ENCODE measurements at places on chromosomes 7 and 10.

- DNase-seq: no peak
- no peaks in the 10 kb centered on the region for H3K4me1 ChIP-seq
Observed at GRCh38 chr10:25639646-25640045, 294.4 kb upstream of the MYO3A start.

- no peak overlapping the region for H3K27ac ChIP-seq
- no peaks in the 10 kb centered on the region for H3K36me3 ChIP-seq
- peaks cover 12% of the 10 kb centered on the region for H3K27me3 ChIP-seq
- no peak overlapping the region for H3K4me3 ChIP-seq
- no peak for DNase-seq
- no peaks in the 10 kb centered on the region for H3K4me1 ChIP-seq
Observed at GRCh38 chr10:86393862-86394455, 27.4 kb upstream of the GRID1 start.

- no peaks in the 10 kb centered on the region for H3K27me3 ChIP-seq
- H3K4me3 ChIP-seq: no peak overlapping the region
- H3K4me1 ChIP-seq: no peaks in the 10 kb centered on the region
- H3K36me3 ChIP-seq: no peaks in the 10 kb centered on the region
Observed at GRCh38 chr10:122721111-122721510, 21.5 kb upstream of the C10orf120 start.

GRCh38 chr10:5387169-5387568 is 17.5 kb downstream of the TUBAL3 start:
- no peak overlapping the region for H3K27ac ChIP-seq
- no peaks in the 10 kb centered on the region for H3K4me1 ChIP-seq
- H3K27me3 ChIP-seq: no peaks in the 10 kb centered on the region
- no peak overlapping the region for H3K4me3 ChIP-seq
- no peaks in the 10 kb centered on the region for H3K36me3 ChIP-seq

- peaks cover 55% of the 10 kb centered on the region for H3K4me1 ChIP-seq
- no peaks in the 10 kb centered on the region for H3K27me3 ChIP-seq
- no peak for DNase-seq
- H3K4me3 ChIP-seq: peak overlapping the region; percentile 13
- peaks cover 9% of the 10 kb centered on the region for H3K36me3 ChIP-seq
Observed at GRCh38 chr7:43612128-43612527, 29.2 kb downstream of the STK17A start.
